ENCODE measurements at places on chromosomes 6 and 20.

GRCh38 chr6:149855040-149855654 lies 9.0 kb downstream of the LRP11 start:
- no peak for DNase-seq

- DNase-seq: peak; percentile 92
Measured at GRCh38 chr6:149060300-149060984, 257.1 kb upstream of the TAB2 start.

DNA sequence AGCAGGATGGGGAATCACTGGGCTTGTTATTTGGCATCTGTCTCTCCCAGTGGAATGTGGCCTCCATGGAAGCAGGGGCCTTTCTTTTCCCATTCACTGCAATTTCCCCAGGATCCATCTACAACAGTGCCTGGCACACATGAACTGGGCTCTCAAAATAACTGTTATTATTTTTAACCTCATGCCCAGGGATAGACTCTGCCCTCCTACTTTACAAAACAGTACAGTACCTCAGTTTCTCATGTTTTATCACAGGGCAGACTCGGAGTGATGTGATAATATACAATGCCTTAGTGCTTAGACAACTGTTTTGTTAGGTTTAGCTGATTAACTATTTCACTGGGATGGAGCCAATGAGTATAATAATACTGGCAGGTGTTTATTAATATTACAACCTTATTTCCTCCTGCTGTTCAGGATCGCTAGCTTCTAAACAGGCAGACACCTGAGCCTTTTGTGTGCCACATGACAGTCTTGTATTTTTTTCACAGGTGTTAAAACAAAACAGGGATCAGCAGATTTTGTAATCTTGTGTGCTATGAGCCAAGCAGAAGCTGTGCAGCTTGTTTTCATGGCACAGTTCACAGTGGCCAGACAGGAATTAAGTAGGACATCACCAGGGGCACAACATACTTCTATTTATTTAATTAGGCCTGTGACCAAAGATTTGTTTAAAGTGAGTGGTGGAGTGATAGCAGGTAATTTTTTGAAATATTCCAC lies 157.7 kb upstream of the EYA4 start:
- no peak for DNase-seq

DNA sequence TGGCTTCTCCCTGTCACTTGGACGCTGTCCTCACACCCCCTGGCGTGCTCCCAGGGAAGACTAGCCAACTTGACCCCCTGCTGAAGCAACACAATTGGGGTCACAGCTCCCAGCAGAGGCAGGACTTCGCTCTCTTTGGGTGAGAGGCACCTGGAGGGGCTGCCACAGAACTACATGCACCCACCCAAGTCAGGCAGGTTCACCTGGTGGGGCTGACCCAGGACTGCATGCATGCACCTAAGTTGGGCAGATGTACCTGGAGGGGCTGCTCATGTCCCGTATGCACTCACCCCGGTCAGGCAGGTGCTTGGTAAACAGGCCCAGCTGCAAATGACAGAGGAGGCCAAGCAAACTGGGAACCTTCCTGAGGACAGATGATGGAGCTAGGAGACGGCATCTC lies 154.3 kb upstream of the RPS6KA2 start:
- no peak for DNase-seq

- DNase-seq: no peak
Measured at GRCh38 chr6:129446272-129447197, 263.4 kb downstream of the ARHGAP18 start.

- no peak for DNase-seq
Measured at GRCh38 chr6:41724228-41724580, 11.2 kb downstream of the TFEB start.

- DNase-seq: no peak
Measured at GRCh38 chr6:169070506-169071176, 183.0 kb downstream of the THBS2 start.

DNA sequence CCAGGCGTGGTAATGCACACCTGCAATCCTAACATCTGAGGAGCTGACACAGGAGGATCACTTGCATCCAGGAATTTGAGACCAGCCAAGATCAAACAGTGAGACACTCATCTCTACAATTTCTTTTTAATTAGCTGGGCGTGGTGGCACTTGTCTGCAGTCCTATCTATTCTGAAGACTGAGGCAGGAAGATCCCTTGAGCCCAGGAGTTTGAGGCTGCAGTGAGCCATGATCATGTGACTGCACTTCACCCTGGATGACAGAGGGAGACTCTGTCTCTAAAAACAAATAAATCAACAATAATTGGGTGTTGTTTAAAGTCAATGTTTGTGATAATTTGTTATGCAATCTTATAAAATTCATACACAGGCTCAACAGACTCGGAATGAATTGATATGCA lies 18.0 kb upstream of the HLA-A start:
- no peak for DNase-seq

GRCh38 chr6:63808576-63808975 lies 173.0 kb downstream of the PHF3 start:
- no peak for DNase-seq

DNA sequence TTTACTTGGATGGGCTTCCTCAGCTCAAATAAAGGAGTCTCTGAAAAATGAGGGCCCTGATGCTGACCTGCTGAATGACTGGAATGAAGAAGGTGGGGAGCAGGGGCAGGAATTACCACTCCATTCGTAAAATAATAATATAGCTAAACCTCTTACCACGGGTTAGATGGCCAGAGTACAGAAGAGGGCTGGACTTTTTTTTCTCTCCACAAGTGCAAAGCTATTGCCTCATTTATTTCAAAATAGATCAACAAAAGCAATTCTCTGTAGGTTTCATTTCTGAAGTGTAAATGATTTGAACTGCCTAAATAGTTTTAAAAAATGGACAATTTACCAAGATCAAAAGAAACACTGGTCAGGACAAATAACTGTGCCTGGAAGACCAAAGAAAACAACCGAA lies 256.7 kb downstream of the KIF16B start:
- no peak for DNase-seq

DNA sequence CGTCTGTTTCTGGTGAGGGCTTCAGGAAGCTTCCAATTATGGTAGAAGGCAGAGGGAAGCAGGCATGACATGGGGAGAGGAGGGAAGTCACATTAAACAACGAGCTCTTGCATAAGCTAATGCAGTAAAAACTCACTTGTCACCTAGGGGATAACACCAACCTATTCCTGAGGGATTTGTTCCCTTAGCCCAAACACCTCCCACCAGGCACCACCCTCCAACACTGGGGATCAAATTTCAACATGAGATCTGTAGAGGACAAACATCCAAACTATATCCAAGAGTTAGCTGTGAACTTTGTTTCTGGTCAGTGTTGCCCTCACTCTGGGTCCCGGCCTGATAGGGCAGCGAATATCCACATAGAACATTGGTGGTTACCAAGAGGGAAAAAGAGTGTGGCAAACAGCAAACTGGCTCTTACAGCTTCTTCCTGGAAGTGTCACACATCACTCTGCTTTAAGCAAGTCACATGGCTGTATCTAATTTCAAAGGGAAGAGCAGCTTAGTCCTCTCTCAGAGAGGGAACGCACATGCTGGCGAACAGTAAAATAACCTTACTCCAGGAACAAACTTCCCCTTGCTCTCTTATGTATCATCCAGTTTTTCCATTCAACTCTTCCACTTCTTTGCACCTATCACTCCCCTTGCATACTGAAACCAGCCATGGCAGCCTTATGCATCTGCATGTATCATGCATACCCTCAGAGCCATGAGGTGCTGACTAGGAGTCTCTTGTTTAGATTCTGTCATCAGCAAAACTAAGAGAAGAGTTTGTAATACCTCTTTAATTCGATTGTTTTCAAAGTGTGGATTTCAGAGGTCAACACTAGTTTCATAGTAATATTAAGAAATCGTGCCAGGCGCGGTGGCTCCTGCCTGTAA lies 4.8 kb upstream of the MOCS1 start:
- DNase-seq: no peak

DNA sequence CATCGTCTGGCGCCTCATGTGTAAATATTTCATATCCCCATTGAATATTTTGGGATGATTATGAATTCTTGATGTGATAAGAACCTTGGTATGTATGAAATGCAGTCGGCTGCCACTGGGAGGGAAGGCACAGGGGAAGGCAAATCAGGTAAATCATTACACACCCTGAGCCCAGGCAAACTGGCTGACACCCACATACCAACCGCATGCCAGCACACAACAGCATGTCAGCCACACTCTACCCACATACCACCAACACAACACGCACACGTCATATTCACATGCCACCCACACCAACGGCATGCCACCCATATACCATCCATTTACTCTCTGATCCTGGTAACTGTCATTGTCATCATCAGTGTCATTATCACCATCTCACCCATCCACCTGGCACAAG lies 28.3 kb upstream of the MDGA1 start:
- no peak for DNase-seq

GRCh38 chr6:8382434-8382833 lies 52.9 kb downstream of the SLC35B3 start:
- DNase-seq: no peak

GRCh38 chr20:50284811-50285375 lies 94.3 kb downstream of the CEBPB start:
- DNase-seq: no peak

DNA sequence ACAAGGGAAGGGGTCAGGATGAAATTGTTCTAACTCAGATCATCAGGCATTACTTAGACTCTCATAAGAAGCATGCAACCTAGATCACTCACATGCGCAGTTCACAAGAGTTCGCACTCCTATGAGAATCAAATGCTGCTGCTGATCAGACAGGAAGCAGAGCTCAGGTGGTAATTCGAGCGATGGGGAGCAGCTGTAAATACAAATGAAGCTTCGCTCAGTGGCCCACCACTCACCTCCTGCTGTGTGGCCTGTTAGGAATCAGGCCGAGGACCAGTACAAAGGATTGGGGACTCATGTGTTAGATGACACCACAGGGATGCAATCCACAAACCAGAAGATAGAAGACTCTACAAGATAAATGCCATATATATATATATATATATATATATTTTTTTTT lies 31.5 kb upstream of the TOP1 start:
- no peak for DNase-seq

GRCh38 chr6:123417535-123417934 lies 219.2 kb downstream of the TRDN start:
- DNase-seq: no peak

DNA sequence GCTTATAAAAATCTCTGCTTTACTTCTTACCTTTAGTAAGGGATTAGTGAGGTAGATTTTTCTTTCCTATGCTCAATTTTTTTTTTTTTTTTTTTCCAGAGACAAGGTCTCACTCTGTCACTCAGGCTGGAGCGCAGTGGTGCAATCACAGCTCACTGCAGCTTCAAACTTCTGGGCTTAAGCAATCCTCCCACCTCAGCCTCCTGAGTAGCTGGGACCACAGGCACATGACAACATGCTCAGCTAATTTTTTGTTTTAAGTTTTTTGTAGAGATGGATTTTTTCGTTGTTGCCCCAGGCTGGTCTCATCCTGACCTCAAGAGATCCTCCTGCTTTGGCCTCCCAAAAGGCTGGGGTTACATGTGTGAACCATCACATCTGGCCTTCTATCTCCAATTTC lies 58.9 kb upstream of the RREB1 start:
- DNase-seq: no peak

- DNase-seq: peak; percentile 73
Measured at GRCh38 chr6:112029045-112029822, 24.7 kb upstream of the CCN6 start.

GRCh38 chr20:33781945-33782344 lies 29.2 kb upstream of the CHMP4B start:
- DNase-seq: no peak

GRCh38 chr6:12324748-12325147 lies 34.6 kb downstream of the EDN1 start:
- DNase-seq: no peak

- no peak for DNase-seq
Measured at GRCh38 chr6:19362396-19362795, 474.8 kb upstream of the ID4 start.

- no peak for DNase-seq
Measured at GRCh38 chr6:113767985-113768384, 89.2 kb upstream of the MARCKS start.

DNA sequence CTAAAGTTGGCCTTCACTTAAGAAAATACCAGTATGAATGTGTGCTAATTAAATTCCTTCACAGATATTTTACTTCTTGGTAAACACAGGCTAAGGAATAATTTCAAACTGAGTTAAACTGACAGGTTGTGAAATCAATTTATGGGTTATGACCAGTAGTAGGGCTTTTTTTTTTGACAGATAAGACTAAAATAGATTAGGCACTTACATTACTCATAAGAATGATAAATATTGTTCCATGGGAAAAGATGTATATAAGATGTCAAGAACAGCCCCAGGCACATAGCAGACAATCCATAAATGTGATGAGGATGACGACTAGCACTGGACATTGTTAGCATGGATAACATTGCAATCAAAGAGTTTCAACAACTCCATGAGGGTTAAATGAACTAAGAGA lies 22.9 kb downstream of the NT5E start:
- no peak for DNase-seq

DNA sequence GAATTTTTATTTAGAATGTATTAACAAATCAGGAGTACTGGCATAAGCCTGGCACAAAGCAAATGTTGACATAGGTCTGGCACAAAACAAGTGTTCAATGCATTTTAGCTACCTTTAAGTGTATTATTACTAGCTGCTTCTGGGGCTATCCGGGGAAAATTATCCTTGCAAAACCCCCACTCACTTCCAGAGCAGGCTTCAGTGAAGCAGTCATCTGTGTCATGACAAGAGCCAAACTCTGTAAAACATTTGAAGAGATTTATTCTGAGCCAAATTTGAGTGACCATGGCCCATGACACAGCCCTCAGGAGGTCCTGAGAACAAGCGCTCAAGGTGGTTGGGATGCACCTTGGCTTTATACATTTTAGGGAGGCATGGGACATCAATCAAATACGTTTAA lies 6.4 kb upstream of the TRIM38 start:
- DNase-seq: no peak

GRCh38 chr6:14925699-14926026 lies 320.2 kb upstream of the JARID2 start:
- DNase-seq: no peak

GRCh38 chr6:150638267-150638666 lies 38.6 kb downstream of the PLEKHG1 start:
- no peak for DNase-seq

DNA sequence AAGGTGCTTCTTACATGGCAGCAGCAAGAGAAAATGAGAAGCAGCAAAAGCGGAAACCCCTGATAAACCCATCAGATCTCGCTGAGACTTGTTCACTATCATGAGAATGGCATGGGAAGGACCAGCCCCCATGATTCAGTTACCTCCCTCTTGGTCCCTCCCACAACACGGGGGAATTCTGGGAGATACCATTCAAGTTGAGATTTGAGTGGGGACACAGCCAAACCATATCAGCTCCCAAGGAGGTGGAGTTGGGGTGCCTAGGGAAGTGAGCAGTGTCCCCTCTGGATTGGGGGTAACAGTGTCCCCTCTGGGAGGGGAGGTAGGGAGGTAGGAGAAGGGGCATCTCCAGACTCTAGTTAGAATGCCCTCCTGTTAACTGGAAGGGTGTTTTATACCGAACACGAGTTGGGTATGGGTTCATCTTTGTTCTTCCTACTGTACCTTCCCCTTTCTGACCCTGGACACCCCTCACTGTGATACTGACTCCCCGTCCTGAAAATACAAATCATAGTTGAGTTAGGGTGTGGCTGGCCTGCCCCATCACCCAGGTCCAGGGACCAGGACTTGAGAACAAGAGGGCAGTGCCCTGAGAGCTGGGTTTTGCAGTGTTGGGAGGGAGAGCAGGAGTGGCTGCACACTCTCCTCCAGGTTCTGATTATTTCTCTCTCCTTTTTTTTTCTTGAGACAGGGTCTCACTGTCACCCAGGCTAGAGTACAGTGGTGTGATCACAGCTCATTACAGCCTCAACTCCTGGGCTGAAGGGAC lies 62.0 kb downstream of the EFCAB8 start:
- DNase-seq: no peak

GRCh38 chr6:84691978-84692623 lies 72.3 kb downstream of the TBX18 start:
- no peak for DNase-seq
